ENCODE measurements at places on chromosomes 3 and 15.

GRCh38 chr3:152245498-152246170 is 23.1 kb upstream of the MBNL1 start:
- DNase-seq: no peak

GRCh38 chr3:23949784-23950183 is 4.7 kb downstream of the NR1D2 start:
- DNase-seq: no peak

DNA sequence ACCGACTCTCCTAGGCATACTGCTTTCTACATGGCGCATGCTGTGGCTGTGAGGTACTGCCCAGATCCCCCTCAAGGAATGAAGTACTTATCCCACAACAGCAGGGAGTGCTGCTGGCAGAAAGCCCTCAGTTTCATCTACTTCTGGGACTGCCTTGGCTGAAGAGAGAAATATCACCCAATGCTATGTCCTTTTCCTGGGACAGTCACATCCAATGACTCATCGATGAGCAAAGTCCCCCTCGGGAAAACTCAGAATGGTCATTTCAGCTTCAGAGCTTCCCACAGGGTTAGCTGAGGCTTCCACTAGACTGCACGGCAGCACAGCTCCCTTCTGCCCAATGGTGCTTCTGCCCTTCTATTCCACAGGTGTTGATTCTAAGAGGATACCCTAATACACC is 3.6 kb upstream of the NMD3 start:
- DNase-seq: no peak

- DNase-seq: peak; percentile 82
Measured at GRCh38 chr15:34304613-34305012, 33.0 kb downstream of the SLC12A6 start.

GRCh38 chr15:68617777-68618176 is 39.0 kb downstream of the CORO2B start:
- no peak for DNase-seq

GRCh38 chr3:142944342-142944741 is 19.1 kb downstream of the PAQR9 start:
- no peak for DNase-seq

DNA sequence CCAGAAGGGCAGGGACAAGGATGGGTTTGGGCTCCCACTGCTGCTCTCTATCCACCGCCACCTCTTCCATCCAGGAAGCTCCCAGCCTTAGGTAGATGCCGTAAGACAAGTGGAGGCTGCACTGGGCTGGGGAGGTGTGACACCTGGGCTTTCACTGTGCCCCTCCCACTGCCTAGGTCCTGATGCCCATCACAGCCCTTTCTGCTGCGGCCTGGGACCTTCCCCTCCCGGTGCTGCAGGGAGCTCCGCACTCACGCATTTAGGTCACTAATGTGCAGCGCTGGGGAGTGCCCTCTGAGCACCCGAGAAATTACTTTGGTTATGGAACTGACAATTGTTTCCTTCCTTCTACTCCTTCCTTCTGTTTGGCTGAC is 850 bp downstream of the LTF start:
- no peak for DNase-seq

DNA sequence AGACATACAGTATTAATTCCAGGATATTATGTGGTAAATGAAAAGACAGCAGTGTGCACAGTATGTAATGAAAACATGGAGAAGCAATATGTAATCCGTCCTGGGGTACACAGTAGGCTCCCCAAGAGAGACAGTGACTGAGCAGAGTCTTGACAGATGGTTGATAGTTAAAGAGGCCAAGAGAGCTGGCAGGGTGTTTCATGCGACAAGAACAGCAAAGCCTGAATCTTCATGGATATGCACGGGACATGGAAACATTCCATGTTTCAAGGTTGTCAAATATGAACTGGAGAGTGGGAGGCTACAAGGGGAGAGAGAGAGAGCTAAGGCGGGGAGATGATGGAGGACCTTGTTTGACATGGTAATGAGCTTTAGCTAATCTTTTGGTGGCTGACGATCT is 338.4 kb downstream of the IL5RA start:
- DNase-seq: no peak

DNA sequence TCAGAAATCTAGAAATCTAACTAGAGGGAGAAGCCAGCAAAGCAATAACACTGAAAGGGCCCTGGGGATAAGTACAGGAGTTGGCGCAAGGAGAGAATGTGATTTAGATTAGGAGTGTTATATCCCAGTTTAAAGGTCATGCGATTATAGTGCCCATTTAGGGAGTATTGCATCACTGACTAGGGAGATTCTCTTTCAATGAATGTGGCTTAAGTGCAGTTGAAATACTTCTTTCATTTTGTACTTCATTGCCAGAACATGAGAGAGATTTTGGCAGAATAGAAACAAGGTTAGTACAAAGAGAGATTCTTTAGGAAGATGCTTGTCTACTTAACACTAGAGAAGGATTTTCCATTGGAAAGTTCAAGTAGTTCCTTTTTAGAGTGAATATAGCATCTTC is 13.9 kb downstream of the ROBO2 start:
- no peak for DNase-seq

DNA sequence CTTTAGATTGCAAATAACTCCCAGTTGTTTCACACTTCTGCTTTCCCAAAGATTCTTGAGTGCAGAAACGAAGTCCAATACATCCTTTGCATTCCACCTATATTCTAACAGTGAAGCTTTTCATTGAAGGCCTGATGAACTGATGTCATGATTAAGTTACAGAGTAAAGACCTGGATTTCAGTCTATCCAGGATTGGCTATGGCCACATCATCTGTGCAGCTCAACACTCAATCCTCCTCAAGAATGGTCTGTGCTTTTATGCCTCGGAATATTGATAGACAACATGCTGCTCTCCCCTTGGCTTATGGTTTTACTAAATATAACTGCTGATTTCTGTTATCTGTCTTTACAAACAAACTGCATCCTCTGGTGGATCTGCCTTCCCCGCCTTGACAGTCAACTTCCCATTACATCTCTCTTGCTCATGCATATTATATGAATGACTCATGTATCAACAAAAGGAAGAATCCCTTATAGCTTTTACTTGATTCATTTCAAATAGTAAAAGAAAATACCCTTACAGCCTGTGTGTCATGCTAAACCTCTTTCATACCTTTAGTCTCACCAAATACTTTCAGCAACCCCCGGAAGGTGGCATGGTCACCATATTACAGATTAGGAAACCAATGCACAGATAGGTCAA is 59.5 kb downstream of the SCN11A start:
- peak; percentile 91 for DNase-seq

- DNase-seq: peak; percentile 98
Measured at GRCh38 chr3:120497336-120497735, 46.5 kb upstream of the FSTL1 start.

DNA sequence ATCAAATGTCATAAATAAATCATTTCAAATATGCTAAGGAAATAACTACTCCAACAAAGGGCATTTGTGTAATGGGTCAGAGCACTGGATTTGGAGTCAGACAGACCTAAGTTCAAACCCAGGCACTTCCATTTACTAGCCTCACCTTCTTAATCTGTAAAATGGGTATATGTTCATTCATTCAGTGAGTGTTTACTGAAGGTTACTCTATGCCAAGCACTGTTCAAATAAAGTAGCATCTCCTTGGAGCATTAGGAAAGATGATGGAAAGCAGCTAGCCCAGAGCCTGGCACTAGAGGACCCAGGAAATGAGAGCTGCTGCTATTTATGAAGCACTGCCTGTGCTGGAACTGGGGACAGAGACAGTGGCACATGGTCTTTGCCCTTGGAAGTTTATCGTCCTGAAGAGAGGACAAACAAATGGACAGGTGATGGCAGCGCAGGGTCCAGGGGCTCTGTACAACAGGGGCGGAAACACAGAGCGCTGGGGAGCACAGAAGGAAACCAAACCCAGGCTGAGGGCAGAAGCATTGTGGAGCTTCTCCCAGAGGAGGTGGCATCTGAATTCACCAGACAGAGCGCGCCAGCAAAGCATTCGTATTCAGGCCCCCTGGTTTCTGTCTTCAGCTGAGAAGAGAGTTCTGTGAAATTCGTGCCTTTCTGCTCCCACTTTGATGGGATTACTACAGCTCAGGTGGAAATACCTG is 19.0 kb downstream of the TM4SF4 start:
- DNase-seq: no peak

DNA sequence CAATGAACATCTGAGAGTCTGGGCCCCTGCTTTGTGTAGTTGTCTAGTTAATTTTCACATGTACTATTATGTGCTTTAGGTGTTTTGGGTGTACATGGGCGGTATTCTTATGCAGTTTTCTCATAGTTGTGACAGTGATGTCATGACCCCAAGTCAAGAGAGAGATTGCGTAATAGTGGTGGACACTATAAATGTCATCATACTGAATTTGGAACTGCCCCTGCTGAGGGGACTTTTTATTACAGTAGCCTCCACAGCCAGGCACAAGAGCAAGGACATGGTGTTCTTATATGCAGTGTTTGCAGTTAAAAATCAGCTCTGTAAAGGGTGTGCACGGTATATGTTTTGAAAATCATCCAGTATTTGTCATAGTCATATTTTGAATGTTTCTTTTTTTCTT is 29.5 kb downstream of the ABHD2 start:
- DNase-seq: no peak

DNA sequence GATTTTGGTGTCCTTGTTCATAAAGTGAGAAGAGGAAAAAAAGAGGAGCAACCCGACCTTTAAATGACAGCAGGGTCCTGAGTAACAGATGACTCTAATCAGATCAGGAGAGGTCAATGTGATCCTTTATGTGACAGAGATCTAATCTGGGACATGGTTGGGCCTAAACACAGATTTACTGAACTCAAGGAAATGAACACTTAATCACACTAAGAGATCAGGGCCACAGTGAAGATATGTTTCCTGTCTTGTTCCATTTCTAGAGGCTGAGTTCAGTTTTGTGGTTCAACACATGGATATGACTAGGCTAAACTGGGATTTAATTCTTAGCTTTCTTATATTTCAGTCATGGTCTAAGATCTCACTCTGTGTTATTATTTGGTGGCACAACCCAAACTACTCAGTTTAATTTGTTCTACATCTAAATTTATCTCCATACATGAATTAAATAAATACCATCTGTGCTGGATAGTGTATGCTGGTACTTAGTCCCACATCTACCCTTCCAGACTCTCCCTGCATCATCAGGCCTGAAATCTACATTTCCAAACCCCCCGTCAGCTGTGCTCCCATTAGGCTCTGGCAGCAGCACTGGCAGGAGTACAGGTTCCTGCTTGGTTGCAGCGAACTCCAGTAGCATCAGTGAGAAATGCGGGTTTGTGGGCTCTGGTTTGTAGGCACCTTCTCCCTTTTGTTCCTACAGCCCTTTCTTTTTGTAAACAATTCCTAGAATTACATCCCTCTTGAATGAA is 22.6 kb downstream of the SFMBT1 start:
- no peak for DNase-seq

DNA sequence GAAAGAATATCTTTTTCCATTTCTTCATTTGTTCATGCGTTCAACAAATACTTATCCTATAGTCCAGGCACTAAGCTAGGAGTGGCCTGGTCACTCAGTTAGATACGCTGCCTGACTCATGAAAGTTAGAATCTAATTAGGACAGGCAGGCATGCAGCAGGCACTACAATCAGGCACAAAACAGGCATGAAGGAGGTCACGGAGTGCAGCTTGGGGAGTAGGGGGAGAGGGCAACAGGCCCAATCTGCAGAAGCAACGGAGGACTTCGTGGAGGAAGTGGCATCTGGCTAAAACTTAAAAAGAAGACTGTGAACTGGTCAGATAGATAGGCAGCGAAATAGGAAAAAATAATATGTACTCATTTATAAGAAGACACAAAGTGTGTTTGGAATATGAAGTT is 420.9 kb downstream of the MAGI1 start:
- DNase-seq: no peak

DNA sequence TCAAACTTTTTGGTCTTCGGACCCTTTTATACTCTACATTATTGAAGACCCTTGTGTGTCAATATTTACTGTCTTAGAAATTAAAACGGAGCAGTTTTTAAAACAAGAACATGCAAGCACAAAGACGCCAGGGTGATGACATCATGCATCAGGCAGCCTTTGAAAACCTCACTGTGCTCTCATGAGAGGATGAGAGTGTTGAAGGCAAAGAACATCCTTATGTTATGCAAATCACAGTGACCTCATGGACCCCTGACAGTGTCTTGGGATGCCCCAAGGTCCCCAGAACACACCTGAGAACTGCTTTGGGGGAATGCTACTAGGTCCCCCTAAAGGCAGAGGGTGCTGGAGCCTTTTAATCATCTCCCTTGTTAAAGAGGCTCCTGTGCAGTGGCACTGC is 51.6 kb downstream of the CHDH start:
- peak; percentile 49 for DNase-seq
